ENCODE measurements at places on chromosomes 7 and 10.

DNA sequence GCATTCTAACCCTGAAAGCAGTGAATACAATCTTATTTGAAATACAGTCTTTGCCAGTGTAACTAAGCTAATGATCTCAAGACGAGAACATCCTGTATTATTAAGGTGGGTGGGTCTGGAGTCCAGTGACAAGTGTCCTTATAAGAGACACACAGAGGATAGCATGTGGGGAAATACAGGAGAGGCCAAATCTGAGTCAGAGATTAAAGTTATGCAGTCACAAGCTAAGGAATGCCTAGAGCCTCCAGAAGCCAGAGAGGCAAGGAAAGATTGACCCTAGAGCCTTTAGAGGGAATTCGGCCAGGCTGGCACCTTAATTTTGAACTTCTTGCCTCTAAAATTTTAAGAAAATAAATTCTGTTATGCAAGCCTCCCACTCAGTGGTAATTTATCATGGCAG is 87.5 kb upstream of the HGF start:
- no peak for DNase-seq

- DNase-seq, result peak; percentile 83
These were observed at the start of gene MLXIPL for GRCh38 chr7:73623798-73624668. TSS of gene MLXIPL (minus strand) at chr7:73624522. CDS start at chr7:73624492, 30 bp downstream.

DNA sequence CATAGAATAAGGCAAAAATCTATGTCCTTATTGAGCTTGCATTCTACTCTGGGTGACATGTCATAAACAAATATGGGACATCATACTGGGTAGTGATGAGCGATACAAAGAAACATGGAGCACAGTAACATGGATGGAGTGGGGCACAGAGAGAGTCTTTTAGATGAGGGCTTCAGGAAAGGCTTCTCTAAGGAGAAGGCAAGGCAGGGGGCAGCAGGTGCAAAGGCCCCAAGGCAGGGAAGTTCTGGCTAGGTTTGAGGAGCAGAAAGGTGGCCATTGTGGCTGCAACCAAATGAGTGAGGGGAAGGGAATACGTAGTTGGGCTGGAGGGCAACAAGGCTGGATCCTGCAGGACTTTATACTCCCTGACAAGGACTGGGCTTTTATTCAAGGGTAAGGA is 211.4 kb downstream of the HERPUD2 start:
- DNase-seq, result no peak

GRCh38 chr7:155524018-155524556 is 22.3 kb downstream of the CNPY1 start:
- no peak for DNase-seq

DNA sequence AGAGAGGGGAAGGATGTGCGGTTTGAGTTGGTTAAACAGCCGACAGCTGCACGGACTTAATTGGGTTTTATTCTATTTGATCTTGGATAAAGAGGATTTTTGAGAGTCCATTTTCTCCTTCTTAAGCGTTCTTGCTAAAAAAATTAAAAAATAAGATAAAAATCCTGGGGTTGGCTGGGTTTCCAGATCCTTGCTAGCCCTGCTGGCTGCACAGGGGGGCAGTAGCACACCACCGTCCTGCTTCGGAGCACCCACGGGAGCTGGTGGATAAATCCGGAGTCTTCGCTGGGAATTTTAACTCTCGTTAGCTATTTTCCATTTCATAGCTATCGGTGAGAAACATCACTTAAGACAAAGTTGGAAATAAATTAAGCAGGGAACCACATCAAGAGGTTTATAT is 792.0 kb downstream of the TYW1 start:
- no peak for DNase-seq

DNA sequence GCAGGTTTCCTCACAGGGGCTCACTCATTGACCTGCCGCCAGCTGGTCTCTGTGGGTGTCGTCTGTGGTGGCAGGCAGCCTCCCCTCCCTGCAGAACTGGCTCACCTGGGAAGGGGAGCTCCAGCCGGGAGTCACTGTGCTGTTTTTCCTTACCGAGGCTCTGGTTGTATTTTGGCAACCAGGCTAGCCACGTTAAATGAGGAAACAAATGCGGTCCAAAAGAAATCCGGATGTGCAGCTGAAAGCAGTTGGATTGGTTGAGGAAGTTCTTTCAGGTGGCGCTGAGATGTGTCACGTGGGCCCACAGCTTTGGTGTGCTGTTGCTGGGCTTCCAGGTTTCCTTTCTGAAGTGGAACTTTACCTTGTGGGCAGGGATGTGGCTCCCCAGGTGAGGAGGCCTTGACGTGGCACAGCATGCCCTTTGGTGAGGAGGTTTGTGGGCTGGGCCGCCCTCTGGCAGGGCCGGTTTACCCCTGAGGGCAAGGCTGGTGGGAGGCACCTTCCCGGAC is 14.2 kb downstream of the MTURN start:
- no peak for DNase-seq

DNA sequence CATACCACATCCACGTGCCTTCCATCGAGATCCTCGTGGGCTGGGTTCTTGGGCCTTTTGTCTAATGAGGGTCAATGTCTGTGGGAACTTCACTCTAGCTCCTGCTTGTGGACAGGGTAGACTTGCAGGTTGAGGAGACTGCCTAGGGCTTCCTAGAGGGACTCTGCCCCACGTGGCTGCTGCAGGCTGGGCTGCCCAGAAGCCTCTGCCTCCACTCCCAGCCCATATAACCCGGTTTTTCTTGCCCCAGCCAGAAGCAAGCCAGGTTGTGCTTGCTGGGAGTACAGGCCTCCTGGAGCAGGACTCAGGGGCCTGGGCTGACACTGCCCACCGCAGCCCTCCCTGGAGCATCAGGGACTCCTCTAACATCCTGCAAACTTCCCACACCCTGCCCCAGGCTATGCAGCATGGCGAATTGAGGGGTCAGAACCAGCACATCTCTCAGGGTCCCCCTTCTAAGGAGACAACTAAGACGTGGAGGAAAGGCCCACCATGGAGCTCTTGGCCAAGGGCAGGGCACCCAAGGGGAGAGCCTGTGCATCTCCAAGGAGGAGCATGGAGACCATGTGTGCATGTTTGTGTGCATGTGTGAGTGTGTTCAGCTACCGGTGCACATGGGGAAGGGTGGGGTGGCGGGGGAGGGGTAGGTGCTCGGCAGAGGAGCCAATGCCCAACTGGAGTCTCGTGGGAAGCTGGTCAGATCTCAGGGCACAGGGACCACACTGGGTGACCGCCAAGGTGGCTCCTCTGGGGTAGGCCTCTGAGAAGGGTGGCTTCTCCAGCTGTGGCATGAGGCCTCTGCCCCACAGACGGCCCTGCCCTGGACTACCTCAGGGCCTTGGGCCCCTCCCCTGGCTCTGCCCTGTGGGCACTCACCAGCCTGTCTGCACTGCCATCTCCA is 62.6 kb downstream of the RASGEF1A start:
- DNase-seq, result no peak

- DNase-seq, result no peak
These were observed 131.1 kb downstream of the WDR37 start for GRCh38 chr10:1187151-1187854.

GRCh38 chr10:24866604-24867583 is 85.5 kb downstream of the PRTFDC1 start:
- DNase-seq, result peak; percentile 6

GRCh38 chr10:12921163-12921562 is 80.3 kb downstream of the CCDC3 start:
- DNase-seq, result no peak

- peak; percentile 61 for DNase-seq
These were observed 190.4 kb downstream of the SKIDA1 start for GRCh38 chr10:21334891-21335696.

- no peak for DNase-seq
These were observed 5.5 kb upstream of the ZNF316 start for GRCh38 chr7:6631605-6632004.

- DNase-seq, result no peak
These were observed 98.1 kb upstream of the STK17A start for GRCh38 chr7:43484678-43485395.

GRCh38 chr10:93436591-93437085 is 45.5 kb downstream of the MYOF start:
- DNase-seq, result no peak

DNA sequence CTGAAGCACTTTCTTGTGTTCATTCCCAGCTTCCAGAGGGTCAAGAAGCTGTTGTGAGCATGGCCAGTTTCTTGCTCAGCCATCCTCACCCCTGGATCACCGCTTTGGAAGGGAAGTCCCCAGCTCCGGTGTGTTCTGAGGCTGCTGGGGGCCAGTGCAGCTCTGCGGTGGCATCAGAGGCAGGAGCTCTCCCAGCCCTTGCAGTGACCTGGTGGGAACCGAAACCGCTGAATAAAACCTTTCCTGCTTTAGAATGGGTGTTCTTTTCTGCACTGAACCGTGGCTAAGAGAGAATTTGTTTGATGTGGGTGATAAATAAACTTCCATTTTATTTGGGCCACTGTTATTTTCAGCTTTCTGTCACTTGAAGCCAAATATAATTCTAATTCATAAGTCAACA is 450.9 kb upstream of the VSTM2A start:
- DNase-seq, result no peak

DNA sequence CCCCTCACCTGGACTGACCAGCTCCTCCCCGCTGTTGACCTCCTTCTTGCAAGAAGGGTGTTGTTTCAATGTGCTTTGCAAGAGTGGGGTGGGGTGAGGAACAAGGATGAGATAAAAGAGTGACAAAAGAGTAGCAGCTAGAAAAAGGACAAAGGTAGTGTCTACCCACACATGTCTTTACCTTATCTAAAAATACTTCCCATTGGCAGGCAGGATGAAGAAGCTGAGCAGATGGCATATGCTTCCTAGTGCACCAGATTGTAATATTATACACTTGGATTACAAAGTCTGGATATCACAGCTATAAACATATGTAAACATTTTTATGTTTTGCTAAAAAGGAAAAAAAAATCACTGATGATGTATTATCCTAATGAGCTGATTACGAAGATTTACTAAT is 34.5 kb downstream of the CHN2 start:
- no peak for DNase-seq

GRCh38 chr10:113412161-113412560 is 140.7 kb upstream of the HABP2 start:
- DNase-seq, result no peak

DNA sequence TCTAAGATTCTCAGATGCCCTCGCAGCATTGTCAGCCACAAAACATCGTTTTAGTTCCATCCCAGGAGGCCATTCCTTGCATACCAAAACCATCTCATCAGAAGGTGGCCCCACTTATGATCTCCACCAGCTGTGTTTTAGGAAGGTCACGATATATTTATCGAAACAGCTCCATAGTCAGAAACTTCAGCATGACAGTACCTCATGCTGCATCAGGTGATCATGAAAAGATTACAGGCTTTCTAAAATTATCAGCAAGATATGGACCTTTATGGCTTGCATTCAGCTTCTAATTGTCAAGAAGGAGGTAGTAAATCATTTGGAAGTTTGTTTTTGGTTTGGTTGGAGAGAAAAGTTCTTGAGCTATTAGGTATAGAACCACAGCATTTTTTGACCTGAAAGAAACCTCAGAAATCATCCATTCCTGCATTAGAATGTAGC is 20.0 kb downstream of the JAZF1 start:
- DNase-seq, result no peak

DNA sequence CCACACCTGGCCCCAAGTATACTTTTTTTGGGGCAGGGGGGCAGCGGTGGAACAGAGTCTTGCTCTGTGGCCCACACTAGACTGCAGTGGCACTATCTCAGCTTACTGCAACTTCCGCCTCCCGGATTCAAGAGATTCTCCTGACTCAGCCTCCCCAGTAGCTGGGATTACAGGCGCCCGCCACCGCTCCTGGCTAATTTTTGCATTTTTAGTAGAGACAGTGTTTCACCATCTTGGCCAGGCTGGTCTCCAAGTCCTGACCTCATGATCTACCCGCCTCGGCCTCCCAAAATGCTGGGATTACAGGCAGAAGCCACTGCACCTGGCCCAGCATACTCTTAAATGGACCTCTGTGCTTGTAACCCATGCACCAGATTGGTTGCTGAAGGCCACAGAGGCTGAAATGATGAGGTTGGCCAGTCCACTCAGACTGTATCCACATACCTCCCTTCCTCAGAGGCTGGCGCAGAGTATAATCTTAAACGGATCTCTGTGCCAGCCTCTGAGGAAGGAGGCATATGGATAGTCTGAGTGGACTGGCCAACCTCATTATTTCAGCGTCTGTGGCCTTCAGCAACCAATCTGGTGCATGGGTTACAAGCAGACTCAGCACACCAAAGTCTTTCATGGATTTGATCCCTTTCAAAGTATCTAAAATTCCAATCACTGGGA is 3.0 kb downstream of the CALN1 start:
- no peak for DNase-seq

GRCh38 chr10:31083765-31084184 is 52.1 kb upstream of the ZNF438 start:
- peak; percentile 20 for DNase-seq

DNA sequence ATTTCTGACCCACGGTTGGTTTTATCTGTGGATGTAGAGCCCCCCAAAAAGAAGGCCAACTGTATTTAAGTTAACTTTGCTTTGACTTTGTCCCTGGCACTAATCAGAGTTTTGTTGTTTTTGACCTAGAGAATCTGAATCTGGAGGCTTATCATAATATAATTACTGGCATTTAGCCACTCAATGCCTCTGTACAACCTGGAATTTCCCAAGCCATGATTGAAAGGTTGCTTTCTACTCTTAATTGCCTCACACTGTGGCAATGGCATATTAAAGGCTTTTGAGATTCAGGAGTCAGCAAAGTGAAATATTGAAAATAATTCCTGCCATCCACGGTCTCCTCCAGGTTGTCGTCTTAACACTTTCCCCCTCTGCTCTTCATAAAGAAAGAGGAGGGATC is 205.2 kb upstream of the GHITM start:
- DNase-seq, result no peak

DNA sequence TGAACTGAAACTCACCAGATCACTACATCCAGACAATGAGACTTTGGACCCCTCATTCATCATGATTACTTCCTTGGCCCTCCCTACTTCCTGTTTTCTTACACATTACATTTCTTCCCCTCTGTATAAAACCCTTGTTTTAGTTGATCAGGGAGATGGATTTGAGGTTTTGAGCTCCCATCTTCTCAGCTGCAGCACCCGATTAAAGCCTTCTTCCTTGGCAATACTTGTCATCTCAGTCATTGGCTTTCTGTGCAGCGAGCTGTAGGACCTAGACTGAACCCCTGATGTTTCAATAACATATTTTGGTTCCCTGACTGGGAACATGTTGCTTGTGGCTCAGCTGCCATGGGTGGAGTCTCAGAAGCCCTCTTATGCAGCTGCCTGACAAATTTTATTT is 33.1 kb downstream of the NOLC1 start:
- no peak for DNase-seq

DNA sequence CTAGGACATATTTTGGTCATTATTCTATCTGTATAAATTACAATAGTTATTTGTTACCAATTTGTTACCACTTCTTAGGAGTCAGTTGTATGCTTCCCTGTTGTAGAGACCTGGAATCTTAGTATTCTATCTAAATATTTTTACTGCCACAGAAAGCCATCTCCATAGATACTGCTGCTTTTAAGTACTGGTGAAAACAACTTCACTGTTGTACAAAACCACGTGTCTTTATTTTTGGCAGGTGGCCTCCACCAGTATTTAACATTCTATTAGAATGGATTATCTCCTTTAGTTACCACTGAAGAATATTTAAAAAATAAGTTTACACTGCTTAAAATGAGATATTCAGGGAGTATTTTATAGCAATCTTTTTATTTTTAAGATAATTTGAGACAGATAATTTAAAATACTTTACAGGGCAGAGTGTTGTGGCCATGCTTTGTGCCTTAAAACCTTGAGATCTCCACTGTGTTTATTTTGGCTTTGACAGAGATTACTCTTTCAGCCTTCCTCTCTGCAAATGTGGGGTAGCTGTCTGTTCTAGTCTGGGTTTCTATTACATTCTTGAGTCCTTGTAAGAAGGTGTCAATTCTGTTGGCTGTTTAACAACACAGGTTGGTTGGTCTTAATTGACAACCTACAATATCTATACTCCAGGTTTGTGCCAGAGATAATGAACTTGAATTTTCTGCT is 185.6 kb downstream of the LRRC4 start:
- DNase-seq, result no peak

GRCh38 chr10:63717027-63717715 is 196.0 kb downstream of the REEP3 start:
- DNase-seq, result no peak
